Thymus (tissue), 14 donors: ENCODE measurements at places on chromosomes 7 and 10. TPM values are rescaled to one million over a fixed set of nuclear protein-coding genes. Genes with fewer than 3 reads are reported as not detected.

Gene CNPY1
- not detected for total RNA-seq

- no peaks in the 10 kb centered on the region for H3K36me3 ChIP-seq
- no peaks in the 10 kb centered on the region for H3K27me3 ChIP-seq
- H3K4me3 ChIP-seq = no peak overlapping the region
- H3K4me1 ChIP-seq = no peaks in the 10 kb centered on the region
Measured at GRCh38 chr7:79185605-79186004, 267.9 kb downstream of the MAGI2 start.

GRCh38 chr7:55966851-55967250 lies 2.5 kb downstream of the NIPSNAP2 start:
- DNase-seq = no peak
- H3K27me3 ChIP-seq = peaks cover 4% of the 10 kb centered on the region
- no peak overlapping the region for H3K27ac ChIP-seq
- no peaks in the 10 kb centered on the region for H3K36me3 ChIP-seq
- H3K4me3 ChIP-seq = no peak overlapping the region
- H3K4me1 ChIP-seq = peaks cover 6% of the 10 kb centered on the region

DNA sequence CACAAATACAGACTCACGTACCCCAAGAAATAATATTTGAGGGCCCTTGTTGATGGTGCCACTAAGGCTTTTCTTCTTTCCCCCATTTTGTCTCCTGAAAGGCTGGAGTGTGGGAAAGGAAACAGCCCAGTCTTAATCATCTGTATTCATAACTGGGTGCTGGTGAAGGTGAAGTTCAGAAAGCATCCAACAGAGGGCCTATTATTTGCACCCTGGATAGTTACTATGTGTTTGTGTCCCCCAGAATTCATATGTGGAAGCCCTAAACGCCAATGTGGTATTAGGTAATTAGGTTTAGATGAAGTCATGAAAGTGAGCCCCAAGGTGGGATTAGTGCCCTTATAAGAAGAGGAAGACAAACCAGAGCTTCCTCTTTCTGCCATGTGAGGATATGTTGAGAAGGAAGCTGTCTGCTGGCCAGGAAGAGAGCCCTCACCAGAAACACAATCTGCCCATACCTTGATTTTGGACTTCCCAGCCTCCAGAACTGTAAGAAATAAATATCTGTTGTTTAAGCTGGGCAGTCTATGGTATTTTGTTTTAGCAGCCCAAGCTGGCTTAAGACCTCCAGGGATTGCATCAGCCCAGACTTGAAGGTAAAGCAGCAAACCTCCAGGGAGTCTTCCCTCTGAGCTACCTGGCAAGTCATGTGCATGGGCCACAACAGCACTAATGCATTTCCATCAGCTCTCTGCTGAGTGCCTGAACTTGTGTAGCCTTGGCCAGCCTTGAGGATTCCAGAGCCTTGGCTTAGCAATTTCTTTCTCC lies 90.0 kb upstream of the ADRB1 start:
- no peak overlapping the region for H3K4me3 ChIP-seq
- no peaks in the 10 kb centered on the region for H3K27me3 ChIP-seq
- H3K4me1 ChIP-seq = peaks cover 18% of the 10 kb centered on the region
- DNase-seq = no peak
